Hematopoietic multipotent progenitor cell treated with erythropoietin and hydrocortisone succinate and interleukin-3 and kit ligand, for 6 days (in vitro differentiated cells): ENCODE measurements at places on chromosomes 3 and 15.

GRCh38 chr15:77909182-77909940, 168.2 kb downstream of the TBC1D2B start:
- peak; percentile 68 for DNase-seq

DNA sequence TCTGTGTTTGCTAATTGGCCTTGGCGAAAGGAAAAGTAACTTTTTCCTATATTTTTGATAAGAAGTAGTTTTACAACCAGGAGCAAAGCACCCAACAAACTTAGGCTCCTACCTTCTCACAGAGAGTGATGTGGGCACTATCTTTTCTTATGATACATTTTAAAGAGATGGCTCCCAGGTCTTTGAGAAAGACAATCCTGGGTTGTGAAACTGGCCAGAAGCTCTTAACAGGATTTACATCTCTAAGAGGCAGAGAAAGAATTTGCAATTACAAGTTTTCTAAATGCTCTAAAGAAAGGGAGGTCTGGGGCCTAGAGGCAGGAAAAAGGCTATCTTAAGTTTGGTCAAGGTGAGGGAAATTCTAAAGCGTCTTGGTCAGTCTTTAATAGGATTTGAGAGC, 609.7 kb downstream of the VGLL3 start:
- DNase-seq, result no peak

DNA sequence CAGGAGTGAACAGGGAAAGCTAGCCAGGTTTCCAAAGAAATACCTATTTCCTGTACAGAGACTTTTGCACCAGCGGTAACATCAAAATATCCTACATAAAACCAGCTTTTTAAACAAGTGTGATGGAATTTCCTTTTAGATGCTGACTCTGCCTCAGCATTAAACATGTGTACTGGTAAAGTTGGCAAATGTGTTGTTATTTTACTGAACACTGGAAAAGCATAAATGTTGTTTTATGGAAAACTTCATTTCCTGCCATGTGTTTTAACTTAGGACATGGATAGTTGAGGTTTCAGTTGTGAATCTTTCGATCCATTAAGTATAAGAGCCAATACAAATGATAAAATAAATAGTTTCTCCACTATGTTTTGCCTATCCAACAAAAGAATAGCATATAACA, 15.7 kb downstream of the OXNAD1 start:
- DNase-seq, result no peak

- no peak for DNase-seq
Measured at GRCh38 chr15:101054991-101055390, 135.8 kb downstream of the LRRK1 start.

- DNase-seq, result peak; percentile 56
Measured at GRCh38 chr3:46087871-46088270, 60.6 kb upstream of the XCR1 start.

DNA sequence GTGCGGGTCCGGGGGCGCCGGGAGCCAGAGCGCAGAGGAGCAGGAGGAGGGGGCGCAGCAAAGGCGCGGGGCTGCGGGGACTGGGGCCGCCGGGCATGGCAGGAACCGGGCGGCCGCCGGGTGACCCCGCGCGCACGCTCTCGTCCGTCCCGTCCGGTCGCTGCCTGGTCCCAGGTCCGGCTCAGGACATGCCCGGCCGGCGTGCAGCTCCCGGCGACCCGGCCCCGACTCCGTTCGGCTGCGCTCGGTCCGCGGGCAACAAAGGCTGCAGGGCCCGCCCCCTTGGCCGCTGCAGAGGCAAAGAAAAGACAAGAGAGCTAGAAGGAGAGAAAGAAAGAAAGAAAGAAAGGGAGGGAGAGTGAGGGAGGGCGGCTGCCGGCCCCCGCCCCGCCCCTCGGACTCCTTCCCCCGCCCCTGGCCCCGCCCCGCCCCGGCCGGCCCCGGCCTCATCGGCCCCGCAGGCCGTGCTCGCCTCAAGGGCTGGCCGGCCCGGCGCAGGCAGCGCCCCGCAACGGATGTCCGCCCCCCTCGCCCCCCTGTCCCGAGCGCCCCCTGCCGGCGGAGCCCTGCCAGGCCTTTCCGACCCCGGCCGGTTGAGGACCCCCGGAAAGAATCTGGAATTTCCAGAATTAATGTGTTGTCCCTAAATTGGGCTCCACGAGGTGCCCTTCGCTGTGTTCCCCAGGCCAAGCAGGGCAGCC, at the start of gene ADAMTS7:
ADAMTS7 (minus strand) TSS at position 341 of the 701 bp plus-strand sequence; CDS start at position 97, 244 bp downstream.
- peak; percentile 64 for DNase-seq

DNA sequence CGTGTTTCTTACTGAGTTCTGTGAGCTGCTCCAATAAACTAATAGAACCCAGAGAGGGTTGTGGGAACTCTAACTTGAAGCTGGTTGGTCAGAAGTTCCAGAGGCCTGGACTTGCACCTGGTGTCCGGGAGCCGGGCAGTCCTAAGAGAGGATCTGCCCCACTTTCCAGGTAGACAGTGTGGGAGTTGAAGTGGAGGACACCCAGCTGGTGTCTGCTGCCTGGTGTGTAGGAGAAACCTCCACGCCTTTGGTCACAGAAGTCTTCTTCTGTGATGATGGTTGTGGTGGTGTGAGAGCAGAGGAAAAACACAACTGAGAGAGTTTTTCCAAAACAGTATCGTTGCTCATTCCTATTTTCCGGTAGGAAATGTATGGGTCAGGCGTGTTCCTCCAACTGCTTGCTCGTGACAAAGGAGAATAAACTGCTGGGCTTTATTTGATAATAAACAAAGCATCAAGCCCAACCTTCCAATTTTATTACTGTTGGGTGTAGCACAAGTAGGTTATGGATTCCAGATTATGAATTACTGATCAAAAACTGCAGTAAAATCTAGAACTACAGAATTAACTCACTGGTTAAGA, 137.0 kb downstream of the KLF13 start:
- no peak for DNase-seq

DNA sequence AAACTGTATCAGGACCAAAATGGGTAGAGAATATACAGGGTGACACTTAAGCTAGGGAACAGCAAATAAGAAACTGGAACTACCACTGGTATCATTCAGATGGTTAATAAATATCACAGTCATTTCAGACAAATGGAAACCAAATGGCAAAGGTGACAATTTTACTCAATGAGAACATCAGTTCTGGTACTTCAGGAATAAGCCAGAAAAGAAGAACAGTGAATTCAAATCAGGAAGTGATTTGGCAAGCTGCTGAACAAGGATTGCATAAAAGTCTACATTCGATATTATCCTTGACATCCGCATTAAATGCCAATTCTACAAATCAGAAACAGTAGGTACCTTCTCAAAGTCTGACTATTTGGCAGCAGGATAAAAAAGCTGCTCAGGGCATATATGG, 23.5 kb upstream of the STIMATE start:
- DNase-seq, result no peak

DNA sequence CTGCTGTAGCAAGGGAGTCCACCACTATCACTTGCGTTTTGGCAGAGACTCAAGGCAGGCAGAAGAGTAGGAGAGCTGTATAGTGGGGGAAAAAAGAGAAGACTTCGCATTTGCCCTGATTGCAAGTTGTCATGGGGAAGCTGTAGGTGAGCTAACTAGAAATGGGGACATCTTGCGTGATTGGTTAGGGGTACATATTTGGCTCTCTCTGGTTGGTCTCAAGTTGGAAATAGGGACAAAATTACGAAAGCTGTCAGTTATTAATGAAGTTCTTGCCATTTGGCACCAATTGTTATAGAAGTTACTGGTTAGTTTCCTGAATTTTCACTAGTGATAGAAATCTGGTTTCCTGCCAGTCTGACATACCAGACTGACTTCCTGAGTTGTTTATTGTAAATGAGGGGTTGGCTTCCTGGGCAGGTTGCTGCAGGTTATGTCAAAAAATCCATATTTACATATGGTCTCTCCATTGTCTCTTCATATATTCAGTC, 8.2 kb upstream of the SENP7 start:
- DNase-seq, result peak; percentile 59

GRCh38 chr15:69016021-69016595, 1.6 kb downstream of the NOX5 start:
- no peak for DNase-seq

GRCh38 chr15:71715914-71716313, 94.4 kb upstream of the NR2E3 start:
- no peak for DNase-seq

DNA sequence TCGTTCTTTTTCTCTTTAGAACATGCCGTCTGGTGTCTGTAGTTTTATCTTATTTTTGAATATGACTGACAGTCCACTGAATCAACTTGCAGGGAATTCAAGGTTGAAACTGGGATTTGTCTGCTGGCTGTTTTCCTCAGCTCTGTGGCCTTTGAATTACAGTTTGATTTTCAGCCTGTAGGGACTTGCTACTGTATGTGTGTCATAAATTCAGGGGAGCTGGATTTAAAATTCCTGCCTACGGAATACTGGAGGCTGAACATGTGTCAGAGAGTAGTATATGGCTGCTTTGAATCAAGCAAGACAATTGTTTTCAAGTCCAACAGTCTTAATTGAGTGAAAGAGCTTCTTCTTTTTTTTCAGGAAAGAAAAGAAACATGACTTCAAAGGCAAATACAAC, 33.9 kb downstream of the RARB start:
- DNase-seq, result no peak

- no peak for DNase-seq
Measured at GRCh38 chr15:55823191-55823670, 80.3 kb upstream of the PRTG start.

- peak; percentile 83 for DNase-seq
Measured at GRCh38 chr3:193885832-193886231, 250.1 kb upstream of the HES1 start.

GRCh38 chr3:190012314-190012782, 108.3 kb downstream of the P3H2 start:
- no peak for DNase-seq

DNA sequence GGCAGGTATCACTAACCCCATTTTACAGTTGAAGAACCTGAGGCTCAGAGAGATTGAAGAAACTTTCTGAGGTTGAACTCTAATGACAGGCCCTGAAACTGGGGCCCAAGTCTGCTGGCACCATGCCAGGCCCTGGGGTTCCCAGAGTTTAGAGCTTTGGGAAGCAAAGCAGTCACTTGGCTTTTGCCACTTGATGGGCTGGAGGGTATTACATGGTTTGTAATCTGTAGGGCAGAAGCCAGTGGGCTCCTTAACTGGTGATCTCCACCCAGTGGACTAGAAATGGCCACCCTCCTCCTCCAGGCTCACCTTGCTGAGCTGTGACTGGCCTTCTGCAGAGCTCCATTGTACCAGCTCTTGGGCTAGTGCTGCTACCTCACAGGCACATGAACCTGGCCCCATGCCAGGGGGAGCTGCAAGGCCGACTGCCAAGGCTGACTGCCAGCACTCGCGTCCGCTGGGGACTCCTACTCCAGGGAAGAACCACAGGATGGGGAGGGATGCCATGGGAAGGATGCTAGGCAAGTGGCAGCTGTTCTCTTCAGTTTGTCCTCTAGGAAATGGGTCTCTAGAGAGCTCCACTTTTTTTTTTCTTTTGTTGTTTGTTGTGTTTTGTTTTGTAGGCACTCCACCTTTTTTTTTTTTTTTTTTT, 104.8 kb downstream of the ETFA start:
- DNase-seq, result peak; percentile 66

DNA sequence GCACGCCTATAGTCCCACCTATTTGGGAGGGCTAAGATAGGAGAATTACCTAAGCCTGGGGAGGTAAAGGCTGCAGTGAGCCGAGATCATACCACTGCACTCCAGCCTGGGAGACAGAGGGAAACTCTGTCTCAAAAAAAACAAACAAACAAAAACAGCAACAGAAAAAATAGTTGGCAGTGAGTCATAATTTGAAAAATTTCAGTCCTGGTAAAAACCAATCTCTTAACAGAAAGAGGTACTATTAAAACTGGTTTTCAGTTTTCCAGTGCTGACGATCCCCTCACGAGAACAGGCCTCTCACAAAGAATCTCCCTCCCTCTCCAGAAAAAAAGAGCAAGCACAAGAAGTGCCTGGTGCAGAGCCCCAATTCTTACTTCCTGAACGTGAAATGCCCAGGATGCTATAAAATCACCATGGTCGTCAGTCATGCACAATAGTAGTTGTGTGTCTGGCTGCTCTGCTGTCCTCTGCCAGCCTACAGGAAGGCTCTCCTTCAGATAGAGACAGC, 22.8 kb upstream of the MAP4 start:
- no peak for DNase-seq

GRCh38 chr3:188539037-188539436, 385.1 kb downstream of the LPP start:
- no peak for DNase-seq

DNA sequence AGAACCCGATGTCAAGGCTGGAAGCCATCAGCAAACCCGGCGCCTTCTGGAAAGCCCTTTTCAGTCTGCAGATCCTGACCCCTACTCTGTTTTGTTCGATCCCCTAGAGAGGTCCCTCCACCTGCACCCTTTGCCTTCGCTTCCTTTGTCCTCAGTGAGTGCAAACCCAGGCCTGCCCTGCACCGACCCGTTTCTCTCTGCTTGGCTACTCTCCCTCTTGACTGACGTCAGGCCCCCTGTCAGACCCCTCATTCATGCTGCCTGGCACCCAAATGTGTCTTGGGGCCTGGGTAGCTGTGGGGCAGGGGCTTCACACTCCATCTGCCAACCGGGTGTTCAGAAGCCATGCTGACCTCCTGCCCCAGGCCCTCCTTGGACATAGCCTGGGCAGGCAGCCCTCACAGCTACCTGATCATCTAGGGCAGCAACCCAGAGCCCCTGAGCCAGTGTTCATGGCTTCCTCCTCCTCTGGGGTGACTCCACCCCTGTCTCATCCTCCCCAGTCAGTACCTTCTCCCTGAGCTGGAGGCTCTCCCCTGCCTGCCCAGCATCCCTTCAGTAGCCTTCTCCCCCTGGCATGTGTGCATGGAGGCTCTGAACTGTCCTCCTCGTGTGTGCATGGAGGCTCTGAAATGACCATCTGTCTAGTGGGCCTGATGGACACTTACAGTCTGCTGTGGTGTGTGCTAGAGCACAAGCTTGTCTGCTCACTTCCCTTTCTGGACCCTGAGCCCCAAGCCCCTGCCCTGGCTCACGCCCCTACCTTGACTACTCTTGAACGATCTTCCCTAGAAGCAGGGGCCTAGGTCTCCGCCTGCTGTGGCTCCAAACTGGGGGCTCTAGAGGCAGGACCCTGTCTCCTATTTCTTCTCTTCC, 69.4 kb downstream of the EXOG start:
- no peak for DNase-seq
